Brain microvascular endothelial cell (primary cell): ENCODE measurements at places on chromosomes 5 and 9.

- no peak for DNase-seq
Measured at GRCh38 chr9:114311571-114312512, 11.1 kb upstream of the ORM1 start.

DNA sequence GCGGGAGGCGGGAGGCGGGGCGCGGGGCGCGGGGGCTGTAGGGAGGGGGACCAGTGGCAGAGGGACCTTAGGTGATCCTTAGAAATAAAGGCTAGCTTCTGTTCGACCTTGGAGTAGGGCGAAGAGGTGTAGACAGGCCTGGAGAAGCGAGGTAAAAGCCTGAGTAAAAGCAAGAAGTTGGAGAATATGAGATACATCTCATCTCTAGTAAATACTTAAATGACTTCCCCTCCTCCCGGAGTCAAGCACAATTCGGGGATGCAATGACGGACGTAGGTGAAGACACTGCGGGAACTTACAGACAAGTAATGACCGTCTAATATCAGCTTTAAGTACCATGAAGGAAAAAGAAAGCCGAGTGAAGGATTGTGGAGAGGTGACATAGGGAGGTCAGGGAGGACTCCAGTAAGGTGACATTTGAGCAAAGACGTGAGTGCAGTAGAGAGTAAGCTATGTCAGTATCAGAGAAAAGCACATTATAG, 466 bp downstream of the SMC2 start:
- no peak for DNase-seq

DNA sequence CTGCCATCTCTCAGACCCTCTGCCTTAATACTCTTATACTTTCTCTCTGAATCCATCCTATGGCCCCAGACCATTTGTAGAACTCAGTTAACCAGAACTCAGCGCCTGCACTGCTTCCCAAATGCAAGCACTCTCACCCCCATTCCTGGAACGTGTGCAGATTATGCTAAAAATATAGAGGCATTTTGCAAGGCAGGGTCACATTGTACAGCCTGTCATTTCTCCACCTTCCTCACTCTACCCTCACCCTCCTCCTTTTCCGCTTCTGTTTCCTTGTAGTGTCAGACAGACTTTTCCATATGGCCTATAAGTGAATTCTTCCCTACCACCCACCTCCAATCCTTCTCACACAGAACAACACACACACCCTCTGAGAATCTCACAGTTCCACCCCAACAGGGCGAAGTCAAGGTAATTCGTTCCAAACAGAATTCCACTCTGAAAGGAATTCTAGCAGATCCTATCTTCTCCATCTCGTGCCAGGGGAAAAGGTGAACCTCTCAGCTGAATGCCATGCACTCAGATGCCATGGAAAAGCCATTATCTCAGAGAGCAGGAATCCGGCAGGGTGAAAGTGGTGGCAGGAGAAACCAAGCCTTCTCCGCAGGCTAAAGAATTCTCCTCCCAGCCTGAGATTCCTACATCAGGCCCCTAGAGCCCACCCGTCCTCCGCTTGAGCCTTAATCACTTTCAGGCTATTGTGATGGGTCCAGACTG, 25.3 kb downstream of the GGTA1 start:
- no peak for DNase-seq

- DNase-seq = no peak
Measured at GRCh38 chr5:140607031-140607430, 25.9 kb downstream of the CD14 start.

GRCh38 chr5:75275756-75276155, 39.1 kb upstream of the ANKRD31 start:
- DNase-seq = no peak

DNA sequence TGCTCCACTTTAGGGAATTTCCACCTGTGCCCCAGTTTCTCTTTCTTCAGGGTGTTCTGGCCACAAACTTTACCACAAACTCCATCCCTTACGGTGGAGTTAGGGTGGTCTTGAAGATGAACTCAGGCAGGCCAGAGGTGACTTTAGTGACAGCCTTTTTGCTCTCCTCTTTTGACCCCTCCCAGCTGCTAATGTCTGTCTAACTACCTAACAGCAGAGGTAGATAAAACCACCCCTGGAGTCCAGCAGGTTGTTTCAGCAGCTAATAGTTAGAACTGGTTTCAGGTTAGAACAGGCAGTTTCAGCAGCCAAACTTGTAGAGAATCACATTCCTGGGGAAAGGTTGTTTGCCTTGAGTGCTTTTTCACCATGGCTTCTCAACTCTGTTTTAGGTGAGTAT, 971.3 kb upstream of the CDH18 start:
- no peak for DNase-seq

- no peak for DNase-seq
Measured at GRCh38 chr5:129003232-129003631, 37.9 kb downstream of the SLC27A6 start.

DNA sequence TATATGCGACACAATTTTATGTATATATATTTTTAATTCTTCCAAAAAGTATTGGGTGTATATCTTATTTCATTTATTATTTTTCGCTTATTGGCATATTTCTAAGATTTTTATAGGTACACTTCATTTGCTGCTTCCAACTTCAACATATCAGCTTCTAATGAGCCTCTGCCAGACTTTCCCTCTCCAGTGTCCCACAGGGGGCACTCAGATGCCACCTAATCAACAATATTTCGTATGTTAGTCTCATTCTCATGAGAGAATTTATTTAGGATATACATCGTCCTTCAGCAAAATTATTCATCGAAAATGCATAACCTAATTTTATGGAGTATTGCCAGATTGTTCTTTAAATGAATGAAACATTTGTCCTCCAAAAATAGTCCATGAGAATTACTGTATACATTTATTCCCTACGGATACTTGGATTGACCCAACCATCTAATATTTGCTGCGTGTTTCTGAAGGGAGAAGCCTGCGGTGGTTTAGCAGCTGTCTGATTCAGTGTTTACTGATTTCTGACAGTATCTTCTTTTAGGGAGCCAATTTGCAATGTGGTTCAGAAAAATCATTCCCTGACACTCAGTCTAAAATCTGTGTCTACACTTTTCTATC, 100.6 kb upstream of the SELENOP start:
- peak; percentile 51 for DNase-seq

DNA sequence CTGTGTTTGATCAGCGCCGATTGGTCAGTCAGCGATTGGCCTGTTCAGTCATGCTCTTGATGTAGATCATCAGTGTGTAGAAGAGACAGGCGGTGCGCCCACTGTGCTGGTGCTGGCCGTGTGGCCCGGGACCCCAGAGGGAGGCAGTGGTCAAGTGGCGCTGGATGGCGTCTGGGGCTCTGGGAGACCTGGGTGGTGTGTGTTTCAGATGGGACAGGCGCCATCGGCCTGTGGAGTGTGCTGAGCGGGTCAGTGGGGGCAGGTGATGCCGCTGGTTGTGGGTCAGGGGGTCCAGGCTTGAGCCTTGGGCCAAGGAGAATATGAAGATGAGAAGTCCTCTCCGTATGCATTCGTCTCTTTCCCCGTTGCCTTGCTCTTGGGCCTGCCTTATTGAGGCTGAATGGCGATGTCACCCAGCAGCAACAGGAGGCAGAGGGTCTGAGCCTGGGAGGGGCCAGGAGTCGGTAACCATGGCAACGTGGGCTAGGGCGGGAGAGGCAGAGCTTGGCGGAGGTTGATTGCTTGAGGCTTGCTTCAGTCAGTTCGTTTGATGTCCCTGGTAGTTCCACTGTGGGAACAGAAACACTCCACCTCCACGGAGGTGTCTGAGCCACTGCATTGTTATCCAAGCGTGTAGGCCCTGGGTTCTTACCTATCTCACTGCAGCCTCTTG, 117.8 kb upstream of the CACNA1B start:
- DNase-seq = no peak

DNA sequence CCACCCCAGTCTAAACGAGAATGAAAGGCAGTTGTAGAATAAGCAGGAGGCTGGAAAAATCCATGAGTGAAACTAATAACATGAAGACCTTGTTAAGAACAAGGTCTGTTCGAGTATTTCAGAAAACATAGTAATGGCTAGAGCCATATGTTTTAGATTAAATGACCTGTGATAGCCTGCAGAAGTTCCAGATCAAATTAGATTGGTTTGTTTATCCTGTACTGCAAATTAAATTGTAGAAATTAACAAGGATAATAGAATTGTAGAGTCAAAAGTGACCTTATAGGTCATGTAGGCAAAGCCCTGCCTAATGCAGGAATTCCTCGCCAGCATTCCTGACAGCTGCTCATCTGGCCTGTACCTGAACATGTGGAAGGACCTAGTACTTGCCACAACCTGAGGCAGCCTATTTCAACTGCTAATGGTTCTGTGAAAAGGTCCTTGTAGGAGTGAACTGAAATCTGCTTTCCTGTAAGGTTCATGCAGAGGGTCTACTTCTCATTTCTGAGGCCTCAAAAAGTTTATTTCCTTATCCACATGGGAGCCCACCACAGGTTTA, 17.2 kb downstream of the LIX1 start:
- no peak for DNase-seq

- no peak for DNase-seq
Measured at GRCh38 chr9:92165484-92165883, 50.3 kb upstream of the SPTLC1 start.

- no peak for DNase-seq
Measured at GRCh38 chr5:126438868-126439267, 15.7 kb downstream of the GRAMD2B start.

DNA sequence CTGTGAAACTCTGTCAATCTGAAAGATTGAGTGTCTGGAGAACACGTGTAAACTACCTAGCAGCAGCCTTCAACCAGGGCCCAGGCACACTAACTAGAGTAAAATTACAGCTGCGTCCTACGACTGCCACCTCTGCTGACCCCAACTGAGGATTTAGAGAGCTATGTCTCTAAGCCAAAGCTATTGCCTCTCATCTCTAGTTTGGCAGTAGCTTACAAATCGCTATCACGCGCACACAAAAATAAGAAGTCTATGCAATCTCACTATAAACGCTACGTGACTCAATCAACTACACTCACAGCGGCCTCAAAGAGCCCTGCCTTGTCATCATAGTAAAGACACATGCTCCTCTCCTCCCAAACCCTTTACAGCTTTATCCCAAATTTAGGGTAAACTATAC, 8.7 kb downstream of the PPP6C start:
- DNase-seq = no peak
